NCI-H1694 (cell line): ENCODE measurements at places on chromosomes 16 and 17.

- no peak for DNase-seq
Measured at GRCh38 chr17:7392696-7393612, 1.4 kb downstream of the PLSCR3 start.

GRCh38 chr17:33267271-33267790 is 25.8 kb downstream of the ASIC2 start:
- no peak for DNase-seq

DNA sequence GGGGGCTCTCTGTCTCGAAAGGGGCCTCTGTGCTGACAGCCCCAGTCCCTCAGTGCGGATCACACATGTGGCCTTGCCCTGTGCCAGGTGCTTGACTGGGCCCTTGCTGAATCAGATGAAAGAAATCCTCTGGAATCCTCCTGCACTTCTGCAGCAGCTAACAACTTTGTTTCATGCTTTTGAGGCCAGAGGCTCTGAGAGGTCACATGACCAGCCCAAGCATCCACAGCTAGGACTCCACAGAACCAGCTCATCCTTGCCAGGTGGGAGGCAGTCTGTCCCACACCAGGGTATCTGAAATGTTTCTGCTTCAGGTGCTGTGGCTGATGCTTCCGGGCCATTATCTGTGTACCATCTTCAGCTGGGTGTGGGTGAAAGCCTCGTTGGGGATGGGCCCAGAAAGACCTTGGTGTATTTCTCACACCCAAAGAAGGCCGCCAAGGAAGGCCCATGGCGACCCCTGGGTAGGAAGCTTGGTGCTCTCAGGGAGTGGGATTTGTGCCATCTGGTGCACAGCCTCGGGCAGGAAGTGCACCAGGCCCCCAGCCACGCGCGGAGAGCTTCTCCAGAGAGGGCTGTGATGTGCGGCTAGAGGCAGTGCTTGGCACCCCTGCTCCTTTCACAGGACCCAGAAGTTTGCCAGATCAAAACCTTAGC is 143.8 kb downstream of the CLEC16A start:
- DNase-seq: no peak

GRCh38 chr16:49867796-49868668 is 12.1 kb upstream of the ZNF423 start:
- no peak for DNase-seq

DNA sequence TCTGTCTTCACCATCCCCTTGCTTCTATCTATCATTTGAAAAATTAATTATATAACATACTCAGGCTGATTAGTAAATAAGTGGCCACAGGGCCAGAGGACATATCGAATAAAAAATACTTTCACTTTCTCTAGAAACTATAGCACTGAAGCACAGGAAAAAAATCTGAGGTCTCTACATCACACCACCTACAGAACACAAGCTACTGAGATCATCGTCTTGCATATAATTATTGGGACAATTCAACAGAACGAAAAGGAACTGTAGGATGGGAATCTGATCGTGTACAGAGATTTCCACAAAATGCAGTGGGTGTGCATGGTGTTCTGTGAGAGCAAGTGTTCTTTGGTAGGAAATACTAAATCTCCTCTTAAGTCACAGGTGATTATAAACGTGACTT is 289.6 kb upstream of the ERCC4 start:
- no peak for DNase-seq
